ENCODE measurements at places on chromosomes 7 and 10.
A peak's percentile ranks its signal among the peaks of the same experiment; 100 is the strongest.

GRCh38 chr10:112988839-112989406 lies 38.9 kb downstream of the TCF7L2 start:
- DNase-seq: no peak

- no peak for DNase-seq
These were observed 22.2 kb downstream of the TYW1B start for GRCh38 chr7:72805526-72806494.

GRCh38 chr7:30524545-30524944 lies 19.9 kb upstream of the GGCT start:
- DNase-seq: no peak

GRCh38 chr7:85593355-85593754 lies 406.5 kb upstream of the SEMA3D start:
- DNase-seq: no peak

- DNase-seq: no peak
These were observed 17.3 kb downstream of the KIFBP start for GRCh38 chr10:69005704-69006485.

DNA sequence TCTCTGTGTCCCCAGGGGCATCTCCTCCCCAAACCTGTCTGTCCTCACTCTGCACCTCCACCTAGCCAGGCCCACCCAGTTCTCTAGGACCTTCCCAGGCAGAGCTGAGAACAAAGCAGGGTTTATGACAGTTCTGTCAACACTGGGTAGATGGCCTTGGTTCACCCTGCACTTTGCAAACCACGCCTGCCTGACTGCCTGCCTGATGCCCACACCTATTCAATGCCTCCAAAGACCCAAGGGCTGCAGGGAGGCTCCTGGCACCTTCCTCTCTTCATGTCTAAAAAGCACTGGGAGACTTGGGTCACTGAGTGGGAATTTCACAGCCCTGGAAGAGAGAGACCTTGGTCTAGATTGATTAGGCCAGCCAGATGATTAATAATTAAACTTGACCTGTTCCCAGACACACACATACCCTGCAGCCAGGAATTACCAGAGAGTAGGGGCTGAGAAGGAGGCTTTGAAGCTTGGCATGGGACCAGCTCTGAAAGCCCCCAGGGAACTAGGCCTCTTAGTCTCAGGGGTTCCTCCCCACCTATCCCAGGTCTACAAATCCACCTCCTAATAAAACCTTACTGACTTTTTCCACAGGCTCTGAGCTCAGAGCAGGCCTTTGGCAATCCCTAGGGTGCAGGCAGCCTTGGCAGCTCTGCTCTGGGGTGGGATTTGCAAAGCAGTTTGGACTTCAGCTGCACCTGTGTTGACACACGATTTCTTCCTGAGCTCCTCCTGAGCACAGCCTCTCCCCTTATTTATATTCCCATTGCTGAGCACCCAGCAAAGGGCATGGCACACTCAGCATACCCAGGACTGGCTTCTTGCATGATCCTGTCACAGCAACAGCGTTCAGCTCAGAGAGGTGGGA lies 25.7 kb upstream of the PDCD4 start:
- no peak for DNase-seq

DNA sequence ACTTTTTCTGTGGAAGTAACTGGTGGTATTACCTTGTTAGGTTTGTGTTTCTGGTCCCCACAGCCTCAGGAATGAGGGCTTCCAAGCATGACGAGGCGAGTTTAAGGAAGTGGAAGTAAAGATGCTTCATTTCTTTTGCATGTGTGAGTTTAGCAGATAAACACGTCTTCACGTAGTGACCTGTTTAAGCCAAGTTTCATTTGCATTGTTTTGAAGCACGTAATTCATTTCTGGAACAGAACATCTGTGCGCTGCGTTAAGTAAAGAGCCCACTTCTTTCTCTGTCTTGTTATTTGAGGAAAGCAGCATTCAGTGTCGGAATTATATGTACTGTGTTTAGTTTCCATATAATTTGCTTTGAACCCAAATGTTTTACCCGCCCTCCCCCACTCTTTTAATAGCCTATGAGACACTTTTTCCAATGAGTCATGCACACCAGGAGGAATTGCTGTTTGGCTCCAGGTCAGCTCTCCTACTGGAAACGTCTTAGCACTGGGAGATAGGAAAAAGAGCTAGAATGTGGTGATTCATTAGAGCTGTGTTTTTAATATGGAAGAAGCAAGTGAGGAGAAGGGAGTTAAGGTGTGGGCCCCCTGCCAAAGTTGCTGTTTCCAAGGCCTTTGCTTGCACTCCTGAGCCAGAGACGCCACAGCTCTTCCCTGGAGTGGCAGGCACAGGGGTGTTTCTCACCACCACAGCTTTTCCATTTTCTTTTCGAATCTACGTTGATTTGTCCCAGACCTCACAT lies 36.7 kb downstream of the BTBD16 start:
- DNase-seq: no peak

GRCh38 chr7:71870812-71871211 lies 541.3 kb downstream of the CALN1 start:
- no peak for DNase-seq

DNA sequence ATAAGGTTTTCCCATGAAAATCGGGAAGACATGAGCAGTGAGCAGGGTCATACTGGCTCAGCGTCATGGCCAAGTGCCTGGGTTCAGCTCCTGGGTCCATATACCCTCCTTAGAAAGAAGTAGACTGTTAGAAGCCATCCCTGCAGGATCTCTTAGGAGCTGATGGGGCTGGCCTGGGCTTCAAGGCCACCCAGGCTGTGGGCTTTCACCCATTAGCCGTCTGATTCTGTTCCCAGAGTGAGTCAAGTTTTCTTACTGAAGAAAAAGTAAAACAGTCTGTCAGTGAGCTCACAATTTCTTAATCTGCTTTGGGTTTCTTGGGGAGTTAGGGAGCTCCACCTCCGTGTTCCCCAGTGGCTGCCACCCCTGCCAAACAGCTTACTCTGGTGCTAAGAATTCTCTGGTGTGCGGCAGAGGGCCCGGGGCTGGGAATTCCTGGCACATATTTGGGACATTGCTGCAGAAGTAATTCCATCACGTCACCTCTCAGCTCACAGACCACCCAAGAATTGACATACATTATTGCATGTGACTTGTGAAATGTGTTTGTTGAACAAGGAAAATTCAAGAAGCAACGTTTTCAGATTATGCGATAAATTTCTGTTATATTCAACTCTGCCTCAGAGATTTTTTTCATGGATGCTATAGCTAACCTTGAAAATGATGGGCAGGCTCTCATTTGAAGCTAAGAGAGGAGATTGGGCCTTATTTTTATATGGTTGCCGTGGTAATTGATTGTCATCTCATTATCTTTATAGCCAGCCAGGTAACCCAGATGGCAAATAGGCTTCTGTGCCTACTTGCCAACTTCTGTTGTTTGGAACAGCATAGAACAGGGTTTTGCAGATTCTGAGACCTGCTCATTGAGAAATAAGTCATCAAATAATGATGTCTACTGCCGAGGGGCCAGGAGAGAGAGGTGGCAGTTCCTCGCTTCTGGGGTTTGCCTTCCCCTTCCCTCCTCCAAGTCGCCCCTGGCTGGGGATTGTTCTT lies 166.4 kb downstream of the CHN2 start:
- DNase-seq: no peak

GRCh38 chr10:33189363-33189762 lies 145.1 kb downstream of the NRP1 start:
- DNase-seq: no peak

GRCh38 chr7:103532955-103533354 lies 86.9 kb upstream of the SLC26A5 start:
- no peak for DNase-seq

DNA sequence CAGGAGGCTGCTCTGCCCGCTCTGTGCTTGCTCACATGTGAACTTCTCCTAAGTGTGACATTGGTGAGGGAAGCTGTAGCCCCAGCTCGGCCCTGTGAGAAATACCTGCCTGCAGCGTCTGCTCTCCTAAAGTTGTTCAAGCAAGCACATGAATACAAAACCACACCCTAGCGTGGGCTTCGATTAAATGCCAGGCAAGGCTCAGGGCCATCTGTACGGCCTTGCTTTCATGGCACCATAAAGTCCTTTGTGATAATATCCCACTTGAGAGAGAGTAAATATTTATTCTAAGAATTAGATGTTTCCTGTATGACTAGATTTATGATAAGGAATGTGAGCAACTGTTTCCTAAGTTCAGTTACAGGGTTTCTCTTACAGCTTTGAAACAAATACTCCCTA lies 262.8 kb upstream of the KLF14 start:
- DNase-seq: no peak

- DNase-seq: no peak
These were observed 15.1 kb downstream of the LRRC20 start for GRCh38 chr10:70367195-70367796.

GRCh38 chr10:6233725-6234277 lies 31.1 kb downstream of the PFKFB3 start:
- no peak for DNase-seq

DNA sequence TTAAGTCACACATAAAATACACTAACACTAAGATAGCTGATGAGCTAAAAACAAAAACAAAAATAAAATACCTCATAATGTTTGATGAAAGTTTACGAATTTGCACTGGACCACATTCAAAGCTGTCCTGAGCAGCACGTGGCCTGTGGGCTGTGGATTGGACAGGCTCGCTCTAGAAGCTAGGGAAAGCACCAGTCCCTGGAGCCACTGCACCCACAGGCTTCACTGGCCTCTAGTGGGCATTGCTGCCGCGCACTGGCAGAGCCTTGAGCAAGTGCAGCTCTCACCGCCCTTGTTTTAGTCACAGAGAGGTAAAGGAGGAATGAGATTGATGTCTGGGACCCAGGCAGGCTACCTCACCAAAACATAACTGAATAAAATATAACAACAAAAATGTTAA lies 67.6 kb downstream of the PAX2 start:
- DNase-seq: no peak

DNA sequence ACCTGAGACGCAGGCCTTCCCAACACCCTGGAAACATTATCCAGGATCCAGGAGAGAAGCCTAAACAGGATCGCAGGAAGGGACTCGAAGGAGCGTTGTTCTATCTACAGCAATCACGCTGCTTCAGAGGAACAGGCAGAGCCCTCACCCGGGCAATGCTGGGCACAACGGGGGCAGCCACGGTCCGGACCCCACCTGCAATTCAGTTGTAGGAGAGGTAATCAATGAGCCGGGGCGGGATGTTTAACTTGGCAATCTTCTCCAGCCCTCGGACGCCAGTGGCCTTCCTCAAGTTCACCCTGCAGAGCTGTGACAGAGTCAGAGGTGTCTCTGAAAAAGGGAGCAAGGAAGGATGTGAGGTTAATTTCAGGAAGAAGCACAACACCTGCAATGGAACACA lies 25.9 kb downstream of the ASB13 start:
- no peak for DNase-seq

DNA sequence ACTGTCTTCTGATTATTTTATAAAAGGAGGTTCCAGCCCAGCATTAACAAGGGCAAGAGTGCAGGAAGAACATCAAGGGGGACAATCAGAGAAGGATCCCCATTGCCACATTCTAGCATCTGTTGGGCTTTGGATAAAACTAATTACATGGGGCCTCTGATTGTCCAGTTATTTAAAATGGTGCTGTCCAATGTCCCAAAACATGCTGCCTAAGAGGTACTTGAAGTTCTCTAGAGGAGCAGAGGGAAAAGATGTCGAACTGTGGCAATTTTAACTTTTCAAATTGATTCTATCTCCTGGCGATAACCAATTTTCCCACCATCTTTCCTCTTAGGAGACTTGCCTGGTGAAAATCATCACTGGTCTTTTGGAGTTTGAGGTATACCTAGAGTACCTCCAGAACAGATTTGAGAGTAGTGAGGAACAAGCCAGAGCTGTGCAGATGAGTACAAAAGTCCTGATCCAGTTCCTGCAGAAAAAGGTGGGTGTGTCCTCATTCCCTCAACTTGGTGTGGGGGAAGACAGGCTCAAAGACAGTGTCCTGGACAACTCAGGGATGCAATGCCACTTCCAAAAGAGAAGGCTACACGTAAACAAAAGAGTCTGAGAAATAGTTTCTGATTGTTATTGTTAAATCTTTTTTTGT lies 2.3 kb downstream of the IL6 start:
- no peak for DNase-seq

DNA sequence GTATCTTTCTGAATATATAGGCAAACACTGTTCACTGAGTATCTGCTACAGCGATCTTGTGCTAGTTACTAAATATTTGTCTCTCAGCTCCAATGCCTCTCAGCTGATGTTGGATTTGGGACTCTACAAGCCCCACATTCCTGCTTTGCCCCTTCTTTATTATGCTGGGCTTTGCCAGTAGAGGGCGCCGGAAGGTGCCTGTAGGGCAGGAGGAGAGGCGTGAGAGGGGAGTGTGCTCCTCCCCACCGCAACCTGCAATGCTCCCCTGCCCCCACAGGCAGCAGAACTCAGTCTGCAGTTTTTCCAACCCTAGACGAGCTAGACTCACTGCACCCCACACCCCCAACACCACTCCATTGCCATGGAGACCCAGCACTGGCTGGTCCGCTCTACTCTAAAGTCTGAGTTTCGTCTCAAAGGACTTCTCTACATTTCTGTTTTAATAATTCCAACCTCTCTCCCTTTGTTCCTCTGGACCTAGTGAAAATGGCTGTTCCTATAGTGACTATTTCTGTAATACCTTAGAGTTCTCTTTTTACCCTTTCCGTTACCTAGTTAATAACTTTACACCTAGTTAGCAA lies 337.6 kb downstream of the CCSER2 start:
- DNase-seq: peak; percentile 20

- no peak for DNase-seq
These were observed 9.5 kb upstream of the ADAM12 start for GRCh38 chr10:126397640-126398382.

DNA sequence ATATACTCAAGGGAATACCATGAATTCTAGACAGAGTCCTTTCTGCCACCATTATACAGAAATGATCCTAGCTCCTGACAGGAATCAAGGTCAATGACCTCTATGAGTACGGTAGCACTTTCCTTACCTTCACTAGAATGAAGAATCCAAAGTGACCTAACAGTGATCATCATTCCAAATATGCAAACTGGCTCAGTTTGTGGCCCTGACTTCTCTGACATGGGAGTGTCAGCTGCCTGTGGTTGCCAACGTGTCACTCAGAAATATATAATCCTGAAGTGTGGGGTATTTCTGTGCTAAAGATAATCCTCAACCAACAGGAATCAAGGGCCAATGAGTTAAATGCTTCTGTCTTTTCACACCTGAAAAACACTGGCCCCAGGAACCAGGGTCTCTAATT lies 45.7 kb downstream of the COPG2 start:
- DNase-seq: no peak

GRCh38 chr7:146004805-146005204 lies 111.8 kb upstream of the CNTNAP2 start:
- no peak for DNase-seq

GRCh38 chr10:129500617-129501339 lies 33.7 kb downstream of the MGMT start:
- DNase-seq: no peak

Measured in activated naive CD8-positive, alpha-beta T cell treated with anti-CD3 and anti-CD28 coated beads for 36 hours (primary cell).